ENCODE measurements at places on chromosomes 2 and 18.

DNA sequence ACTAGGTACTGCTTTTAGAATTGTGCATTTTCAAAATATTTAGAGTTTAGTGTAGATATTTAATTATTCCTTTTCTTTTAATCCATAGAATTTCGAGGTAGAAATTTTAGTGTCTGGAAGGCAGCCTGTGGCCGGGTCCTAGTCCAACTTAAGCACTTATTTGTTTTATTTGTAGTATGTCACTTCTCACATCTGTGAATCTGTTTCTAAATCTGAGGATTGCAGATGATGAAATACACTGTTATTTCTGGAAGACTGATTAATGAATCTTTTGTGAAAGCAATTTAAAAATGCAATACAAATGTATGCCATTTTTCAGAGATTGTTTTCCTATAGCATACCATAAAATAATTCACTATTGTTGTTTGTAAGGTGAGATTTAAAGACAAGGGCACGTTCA, 483.9 kb upstream of the TRIB2 start:
- DNase-seq = no peak

GRCh38 chr2:48715042-48715899, 40.3 kb downstream of the LHCGR start:
- no peak for DNase-seq

- no peak for DNase-seq
Observed at GRCh38 chr2:113032737-113033136, 19.9 kb downstream of the IL36B start.

- no peak for DNase-seq
Observed at GRCh38 chr2:176479961-176480360, 210.7 kb downstream of the MTX2 start.

- no peak for DNase-seq
Observed at GRCh38 chr2:68396093-68396492, 31.0 kb downstream of the PLEK start.

DNA sequence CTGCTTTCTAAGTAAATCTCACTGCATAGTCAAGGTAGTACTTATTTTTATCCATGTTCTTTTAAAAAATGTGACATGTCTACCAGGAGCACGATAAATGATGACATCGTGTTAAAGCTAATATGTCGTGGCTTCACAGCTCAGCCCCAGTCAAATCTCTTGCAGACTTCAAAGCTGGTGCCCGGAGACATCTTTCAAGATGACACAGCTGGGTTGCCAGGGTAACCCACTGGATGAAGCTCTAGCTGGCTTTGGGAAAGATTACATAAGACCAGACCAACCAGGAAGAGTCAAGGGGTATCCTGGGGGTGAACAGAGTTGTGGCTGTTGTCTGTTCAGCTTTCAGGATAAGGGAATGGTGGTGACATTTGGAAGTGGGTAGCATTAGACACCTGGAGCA, 67.8 kb downstream of the VSNL1 start:
- DNase-seq = no peak

- no peak for DNase-seq
Observed at GRCh38 chr2:144642131-144642530, 122.2 kb upstream of the ZEB2 start.

- peak; percentile 41 for DNase-seq
Observed at GRCh38 chr18:61635901-61636528, 256.8 kb downstream of the RNF152 start.

DNA sequence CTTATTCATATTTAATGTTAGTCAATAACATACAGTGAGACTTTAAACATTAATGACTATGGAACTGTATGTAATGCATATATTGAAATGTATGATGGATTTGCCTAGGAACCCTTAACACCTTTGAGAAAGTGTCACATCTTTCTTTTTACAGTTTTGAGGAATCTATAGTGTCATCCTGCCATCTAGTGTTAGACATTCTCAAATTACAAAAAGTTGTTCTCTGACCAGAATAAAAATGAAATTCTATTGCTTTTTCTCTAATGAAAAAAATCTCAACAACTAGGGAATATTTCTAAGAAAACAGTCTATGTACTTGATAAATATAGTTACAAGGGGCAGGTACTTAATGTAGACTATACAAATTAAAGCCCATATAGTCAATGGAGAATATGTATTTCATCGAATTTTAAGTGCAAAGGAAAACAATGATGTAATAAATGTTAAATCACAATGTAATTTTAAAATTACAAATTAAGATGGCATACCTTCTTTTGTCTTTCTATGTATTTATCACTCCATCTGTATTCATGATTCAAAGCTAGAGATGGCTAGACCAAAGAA, 5.1 kb upstream of the CALCRL start:
- DNase-seq = no peak

DNA sequence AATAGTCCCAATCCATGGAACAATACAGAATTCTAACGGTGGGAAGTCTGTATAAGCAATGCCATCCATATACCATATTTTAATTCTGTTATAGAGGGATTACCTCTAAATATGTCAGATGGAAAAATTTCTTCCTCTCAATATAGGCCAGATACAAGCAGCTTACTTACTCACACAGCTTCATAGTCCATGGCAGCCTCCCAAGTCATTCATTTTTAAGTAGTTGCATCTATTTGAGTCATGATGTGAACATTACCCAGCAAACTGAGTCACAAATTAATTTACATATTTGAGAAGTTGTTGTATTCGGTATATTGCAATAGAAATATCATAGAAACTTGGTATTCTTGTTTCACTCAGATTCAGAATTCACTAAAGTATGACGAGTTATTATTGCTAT, 20.3 kb downstream of the TBR1 start:
- DNase-seq = no peak

DNA sequence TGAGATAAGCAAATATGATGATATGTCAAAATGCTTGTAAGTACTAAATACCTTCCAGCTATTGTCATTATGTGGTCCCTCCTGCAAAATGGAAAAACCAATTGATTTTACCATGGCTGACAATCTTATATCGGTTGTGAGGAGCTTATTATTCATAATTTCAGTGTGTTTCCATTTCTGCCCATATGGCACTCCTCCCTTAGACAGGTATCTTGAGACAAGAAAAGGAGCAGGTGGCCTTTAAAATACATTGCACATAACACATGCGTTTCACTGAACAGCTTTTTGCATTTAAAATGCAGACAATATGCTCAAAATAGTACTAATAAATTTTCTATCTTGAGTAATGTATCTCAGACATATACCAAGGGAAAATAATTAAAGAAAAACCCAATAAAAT, 60.2 kb upstream of the SH3RF3 start:
- no peak for DNase-seq

- DNase-seq = no peak
Observed at GRCh38 chr2:95012881-95013550, 12.5 kb upstream of the MAL start.

DNA sequence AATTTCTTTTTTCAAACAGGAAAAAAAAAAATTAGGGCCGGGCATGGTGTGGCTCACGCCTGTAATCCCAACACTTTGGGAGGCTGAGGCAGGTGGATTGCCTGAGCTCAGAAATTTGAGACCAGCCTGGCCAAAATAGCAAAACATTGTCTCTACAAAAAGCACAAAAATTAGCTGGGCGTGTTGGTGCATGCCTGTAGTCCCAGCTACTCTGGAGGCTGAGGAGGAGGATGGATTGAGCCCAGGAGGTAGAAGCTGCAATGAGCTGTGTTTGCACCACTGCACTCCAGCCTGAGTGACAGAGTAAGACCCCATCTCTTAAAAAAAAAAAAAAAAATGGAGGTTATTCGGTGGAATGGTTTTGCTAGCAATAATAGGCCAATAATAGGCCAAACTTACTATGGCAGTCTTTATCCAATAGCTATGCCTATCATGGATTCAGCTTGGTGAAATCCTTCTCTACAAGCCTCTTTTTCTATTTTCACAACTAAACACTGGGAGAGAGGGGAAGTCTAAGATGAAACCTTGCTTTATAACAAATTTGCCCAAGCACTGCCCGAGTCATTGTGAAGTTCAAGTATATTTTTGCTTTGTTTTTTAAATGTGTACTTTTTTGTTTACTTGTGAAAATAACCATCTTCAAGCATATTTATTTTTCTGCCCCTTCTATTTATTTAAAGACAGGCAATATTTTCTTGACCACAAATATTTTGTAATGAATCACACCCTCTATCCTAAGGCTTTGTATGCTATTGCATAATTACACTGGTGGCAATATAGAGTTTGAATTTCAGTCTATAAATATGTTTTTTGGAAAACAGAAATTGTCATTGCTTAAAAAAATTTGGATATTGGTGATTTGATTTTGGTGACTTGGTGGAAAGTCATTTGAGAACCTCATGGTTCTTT, 20.0 kb upstream of the KYNU start:
- DNase-seq = no peak

DNA sequence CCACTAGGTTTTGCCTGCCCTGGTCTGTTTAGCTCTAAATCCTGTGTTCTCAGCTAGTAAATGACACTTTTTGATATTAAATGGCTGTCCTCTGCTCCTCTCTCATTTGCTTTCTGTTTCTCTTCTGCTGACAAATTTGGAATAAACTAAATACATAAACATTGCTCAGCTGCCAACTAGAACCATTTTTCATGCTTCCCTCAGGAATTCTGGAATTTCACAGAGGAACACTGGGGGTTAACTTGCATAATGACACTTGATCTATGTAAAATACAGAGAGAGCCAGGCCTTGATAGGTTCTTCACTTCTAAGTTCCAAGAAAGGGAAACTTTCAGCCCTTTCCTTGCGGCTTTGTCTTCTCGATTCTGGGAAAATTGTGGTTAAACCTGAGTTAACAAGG, 450.6 kb upstream of the ST6GAL2 start:
- DNase-seq = no peak

GRCh38 chr18:79956276-79956675, 4.8 kb upstream of the SLC66A2 start:
- no peak for DNase-seq

- no peak for DNase-seq
Observed at GRCh38 chr2:144477281-144477956, 42.5 kb downstream of the ZEB2 start.

- DNase-seq = no peak
Observed at GRCh38 chr2:200353120-200353519, 46.6 kb downstream of the SPATS2L start.

- no peak for DNase-seq
Observed at GRCh38 chr2:31247711-31248110, 13.8 kb downstream of the EHD3 start.

DNA sequence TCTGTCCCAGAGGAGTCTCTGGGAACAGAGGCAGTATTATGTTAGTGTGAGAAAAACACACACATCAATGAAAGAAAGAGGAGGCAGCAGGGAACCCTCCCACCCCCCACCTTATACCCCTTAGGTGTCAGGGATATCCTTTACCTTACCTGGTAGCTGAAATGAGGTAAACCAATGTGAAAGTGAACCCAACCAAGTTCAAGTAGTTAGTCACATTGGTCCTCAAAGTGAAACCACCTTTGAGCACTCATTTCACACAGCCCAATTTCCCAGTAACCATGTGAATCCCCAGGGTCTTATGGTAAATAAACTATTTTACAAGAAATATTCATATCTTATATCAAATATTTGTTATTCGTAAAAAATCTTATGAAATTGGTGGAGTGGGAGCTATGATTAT, 377.8 kb downstream of the LRATD1 start:
- no peak for DNase-seq

DNA sequence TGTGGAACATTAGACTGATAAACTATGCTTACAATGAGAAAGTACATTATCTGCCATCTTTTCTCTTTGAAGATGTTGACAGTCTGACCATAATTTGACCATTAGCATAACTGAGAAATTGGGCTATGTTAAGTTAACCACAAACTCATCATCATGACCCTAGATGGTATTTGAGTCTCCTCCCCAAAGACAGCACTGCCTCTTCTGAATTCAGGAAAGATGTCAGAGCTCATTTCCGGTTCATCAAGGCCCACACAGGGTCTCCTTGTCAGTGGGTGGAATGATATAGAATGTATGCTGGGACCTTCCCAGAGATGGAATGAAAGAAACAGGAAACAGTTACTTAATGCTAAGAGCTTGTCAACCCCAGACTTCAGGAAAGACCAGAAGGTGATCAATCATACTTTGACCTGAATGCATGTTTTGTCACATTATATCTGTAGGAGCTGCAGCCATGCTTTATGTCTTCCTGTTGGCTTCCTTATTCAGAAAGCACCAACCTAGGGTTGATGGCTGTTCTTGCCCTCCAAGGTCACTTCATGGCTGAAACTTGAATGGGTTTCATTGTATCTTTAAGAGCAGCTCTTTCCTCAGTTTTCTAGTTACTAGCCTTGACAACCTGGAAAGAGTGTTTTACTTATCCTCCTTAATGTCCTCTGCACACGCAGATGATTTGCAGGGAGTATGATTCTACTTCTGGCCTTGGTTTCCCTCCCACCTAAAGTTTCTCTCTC, 99.1 kb upstream of the NEUROD1 start:
- no peak for DNase-seq

DNA sequence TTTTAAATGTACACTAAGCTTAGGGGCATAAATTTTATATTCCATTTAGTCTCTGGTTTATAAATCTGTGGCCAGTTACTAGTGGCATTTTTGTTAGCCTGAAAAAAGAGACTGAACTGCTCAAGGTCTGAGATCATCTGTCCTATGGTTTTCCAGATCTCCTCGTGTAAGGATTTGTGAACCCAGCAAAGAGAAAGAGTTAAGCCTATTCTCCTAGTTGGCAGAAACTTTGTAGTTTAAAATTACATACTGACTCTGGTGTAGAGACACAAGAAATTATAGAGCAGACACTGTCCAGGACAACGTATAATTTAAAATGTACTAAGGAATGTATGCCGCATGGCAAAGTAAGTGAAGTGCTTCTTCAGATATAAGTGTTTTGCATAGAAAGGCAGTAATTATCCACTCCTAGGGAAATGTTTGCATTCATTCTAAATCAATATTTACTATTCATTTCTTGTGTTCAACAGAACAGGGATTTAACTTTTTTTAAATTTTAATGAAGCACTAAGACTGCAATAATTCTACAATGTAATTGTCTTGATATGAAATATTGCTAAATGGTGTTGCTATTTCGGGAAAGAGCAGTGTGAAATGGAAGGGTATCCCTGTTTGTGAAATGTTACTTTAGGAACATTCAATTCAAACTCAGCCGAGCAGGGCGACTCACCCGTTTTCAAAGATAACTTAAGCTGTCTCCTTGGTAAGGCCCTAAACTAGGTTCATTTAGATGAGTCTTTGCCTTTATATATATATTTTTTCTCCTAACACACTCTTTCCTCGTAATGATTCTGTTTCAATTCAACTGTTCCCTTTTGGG, 508.4 kb upstream of the ZEB2 start:
- DNase-seq = no peak

DNA sequence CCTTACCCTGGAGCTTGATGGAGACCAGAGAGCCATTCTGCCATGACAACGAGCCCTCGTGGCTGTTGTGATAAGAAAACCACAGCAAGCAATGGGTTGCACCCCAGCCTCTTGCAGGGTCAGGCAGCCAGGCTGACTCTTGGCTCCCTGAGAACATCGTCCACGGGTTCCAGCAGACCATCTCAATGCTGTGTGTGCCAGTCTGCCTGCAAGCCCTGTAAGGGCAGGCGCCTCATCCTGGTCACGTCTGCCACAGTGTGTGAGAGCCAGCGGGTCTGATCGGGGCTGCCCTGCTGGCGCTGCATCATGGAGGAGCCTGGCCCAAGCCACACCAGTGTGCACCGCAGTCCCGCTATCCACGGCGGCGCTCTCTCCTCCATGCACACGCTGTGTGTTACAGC, 71.0 kb upstream of the MGAT4A start:
- no peak for DNase-seq

- DNase-seq = no peak
Observed at GRCh38 chr18:37717098-37717497, 151.5 kb upstream of the CELF4 start.

All from CD4-positive, alpha-beta T cell treated with Interleukin-2 at 100 ng/mL for 4 hours (primary cell).